ENCODE measurements at places on chromosomes 1 and 21. TPM values are rescaled to one million over a fixed set of nuclear protein-coding genes. Genes with fewer than 3 reads are reported as not detected.

DNA sequence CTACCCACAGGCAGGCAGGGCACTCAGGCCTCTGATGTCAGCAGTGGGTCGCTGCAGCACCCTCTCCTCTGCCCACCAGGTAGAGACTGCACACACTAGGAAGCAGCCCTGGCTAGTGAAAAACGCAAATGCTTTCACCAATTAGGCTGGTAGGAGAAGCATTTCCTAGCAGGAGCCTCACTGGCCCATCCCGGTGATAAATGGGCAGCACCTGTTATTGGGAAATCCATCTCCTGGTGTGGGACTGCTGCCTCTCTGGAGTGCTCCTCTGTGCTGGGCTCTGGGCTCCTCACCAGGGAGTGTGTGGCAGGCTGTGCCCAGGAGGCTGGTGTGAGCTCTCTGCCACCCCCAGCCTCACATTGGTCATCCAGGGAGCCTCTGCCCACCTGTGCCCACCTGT is 28.6 kb downstream of the LRP8 start:
- DNase-seq: no peak

TFF1 gene
- total RNA-seq: 2.6 TPM

GRCh38 chr1:224592636-224593582 is 23.2 kb upstream of the CNIH3 start:
- no peak for DNase-seq

OR2T11 gene
- total RNA-seq: not detected

GRCh38 chr1:246583448-246584185 is 17.4 kb downstream of the CNST start:
- DNase-seq: no peak

AMY2B gene
- total RNA-seq: 38.0 TPM

FAM72A gene
- total RNA-seq: not detected

ARHGEF16 gene
- 28.5 TPM for total RNA-seq

AMPD1 gene
- 0.86 TPM for total RNA-seq

TDRD10 gene
- 3.3 TPM for total RNA-seq

GPR153 gene
- 7.2 TPM for total RNA-seq

NSL1 gene
- 35.5 TPM for total RNA-seq

GRCh38 chr1:51675177-51675780 is 58.4 kb downstream of the OSBPL9 start:
- no peak for DNase-seq

OR10K1 gene
- not detected for total RNA-seq

BCL10 gene
- total RNA-seq: 34.9 TPM

DNA sequence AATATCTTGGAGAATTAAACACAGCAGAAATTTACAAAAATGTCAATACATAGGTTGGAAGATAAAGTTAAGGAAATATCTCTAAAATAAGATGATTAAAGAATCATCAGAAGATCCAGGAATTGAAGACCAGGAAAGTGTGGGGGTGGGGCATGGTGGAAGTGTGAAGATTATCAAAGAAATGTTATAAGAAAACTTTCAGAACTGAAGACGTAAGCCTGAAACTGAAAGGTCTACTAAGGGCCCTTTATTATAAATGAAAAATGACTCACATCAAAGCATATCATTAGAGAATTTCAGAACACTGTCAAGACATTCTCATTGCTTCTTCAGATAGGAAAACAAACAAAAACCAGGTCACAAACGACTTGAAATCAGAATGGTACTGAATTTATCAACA is 92.4 kb upstream of the DPT start:
- no peak for DNase-seq

- no peak for DNase-seq
Measured at GRCh38 chr1:111213412-111213811, 13.0 kb upstream of the DENND2D start.

RCAN3 gene
- 19.0 TPM for total RNA-seq

GRCh38 chr1:6580119-6580592 is 362 bp downstream of the ZBTB48 start:
- DNase-seq: no peak

TINAGL1 gene
- total RNA-seq: 218 TPM

GRCh38 chr1:40796939-40797667 is 13.5 kb downstream of the KCNQ4 start:
- DNase-seq: no peak

GRCh38 chr1:151193856-151194255 is 3.9 kb upstream of the VPS72 start:
- no peak for DNase-seq

DNA sequence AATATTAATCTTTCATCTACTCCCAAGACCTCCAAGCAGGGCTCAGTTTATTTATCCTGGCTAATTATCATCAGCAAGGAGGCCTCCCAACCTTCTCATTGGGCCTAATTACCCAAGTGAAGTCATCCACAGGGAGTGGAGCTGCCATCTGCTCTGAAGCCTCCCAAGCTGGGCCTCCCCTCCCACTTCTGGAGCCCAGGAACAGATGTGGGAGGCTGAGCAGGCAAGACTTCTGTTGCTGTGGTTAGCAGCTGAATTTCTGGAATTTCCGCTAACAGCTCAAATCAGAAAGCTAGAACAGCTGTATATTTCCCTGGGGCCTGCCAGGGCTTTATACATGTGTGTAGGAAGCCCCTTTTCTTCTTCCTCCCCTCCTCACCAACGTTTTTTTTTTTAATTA is 127.5 kb downstream of the UCK2 start:
- no peak for DNase-seq

DNA sequence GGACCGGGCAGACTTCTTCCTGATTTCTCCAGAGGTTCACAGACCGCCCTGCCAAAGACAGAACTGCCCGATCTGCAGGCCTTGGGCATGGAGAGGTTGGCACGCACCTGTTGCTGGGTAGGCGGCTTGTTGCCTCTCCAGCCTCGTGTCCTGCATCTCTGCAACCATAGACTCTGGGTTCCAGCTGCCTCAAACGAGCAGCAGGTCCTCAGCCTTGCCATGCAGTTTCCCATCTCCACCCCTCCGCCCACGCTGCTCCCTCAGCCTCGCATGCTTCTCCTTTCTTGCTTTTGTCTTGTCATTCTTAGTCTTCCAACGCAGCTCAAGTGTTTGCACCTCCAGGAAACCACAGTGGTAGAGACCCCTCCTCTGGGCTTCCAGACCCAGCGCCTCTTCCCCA is 126.2 kb downstream of the LACTBL1 start:
- DNase-seq: no peak

GRCh38 chr1:9655836-9656235 is 4.3 kb downstream of the PIK3CD start:
- DNase-seq: no peak

HAO2 gene
- total RNA-seq: 0.23 TPM

GRCh38 chr1:13794231-13795187 is 94.5 kb downstream of the PRDM2 start:
- no peak for DNase-seq

DNA sequence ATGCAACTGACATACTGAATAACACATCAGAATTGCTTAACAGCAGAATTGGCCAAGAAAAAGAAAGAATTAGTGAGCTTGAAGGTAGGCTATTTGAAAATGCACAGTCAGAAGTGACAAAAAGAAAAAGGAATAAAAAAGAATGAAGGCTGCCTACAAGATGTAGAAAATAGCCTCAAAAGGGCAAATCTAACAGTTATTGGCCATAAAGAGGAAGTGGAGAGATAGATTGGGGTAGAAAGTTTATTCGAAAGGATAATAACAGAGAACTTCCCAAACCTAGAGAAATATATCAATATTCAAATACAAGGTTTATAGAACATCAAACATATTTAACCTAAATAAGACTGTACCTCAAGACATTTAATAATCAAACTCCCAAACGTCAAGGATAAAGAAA is 67.5 kb downstream of the ATP6V1G3 start:
- no peak for DNase-seq
